Stimulated activated CD8-positive, alpha-beta memory T cell treated with anti-CD3 and anti-CD28 coated beads, Interleukin-7, amount 100 ng/mL, for 1 hour (primary cell): ENCODE measurements at places on chromosomes 13 and 19.

DNA sequence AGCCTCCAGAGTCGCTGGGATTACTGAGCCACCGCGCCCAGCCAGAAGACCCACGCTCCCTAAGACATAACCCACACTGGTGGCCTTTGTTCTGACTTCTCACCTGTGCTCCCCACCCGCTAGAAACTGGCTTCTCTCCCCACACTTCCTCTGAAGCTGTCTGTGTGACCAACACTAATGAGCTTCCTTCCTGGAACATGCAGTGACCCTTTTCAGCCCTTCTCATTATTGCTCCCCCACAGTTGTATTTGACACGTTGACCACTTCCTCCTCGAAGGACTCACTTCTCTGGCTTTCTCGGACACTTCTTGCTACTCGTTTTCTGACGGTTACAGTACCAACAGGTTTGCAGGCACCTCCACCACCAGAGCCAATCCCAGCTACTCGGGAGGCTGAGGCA lies 10.9 kb downstream of the NCR1 start:
- DNase-seq, result no peak

DNA sequence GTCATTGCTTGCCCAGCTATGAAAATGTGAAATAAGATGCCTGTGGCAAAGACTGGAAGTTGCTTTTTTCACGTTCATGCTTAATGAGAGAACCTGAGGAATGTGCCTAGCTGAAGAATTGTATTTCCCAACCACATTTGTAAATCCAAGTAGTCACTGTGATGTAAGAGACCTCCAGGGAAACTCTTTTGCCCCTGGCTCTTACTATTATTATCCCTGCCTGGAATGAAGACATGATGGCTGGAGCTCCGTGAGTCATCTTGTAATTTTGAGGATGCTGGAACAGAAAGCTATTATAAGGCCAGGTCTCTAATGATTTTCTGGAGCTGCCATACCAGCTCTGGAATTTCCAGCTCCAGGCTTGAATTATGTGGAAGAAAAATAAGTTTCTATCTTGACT lies 894.3 kb downstream of the DIAPH3 start:
- DNase-seq, result no peak

DNA sequence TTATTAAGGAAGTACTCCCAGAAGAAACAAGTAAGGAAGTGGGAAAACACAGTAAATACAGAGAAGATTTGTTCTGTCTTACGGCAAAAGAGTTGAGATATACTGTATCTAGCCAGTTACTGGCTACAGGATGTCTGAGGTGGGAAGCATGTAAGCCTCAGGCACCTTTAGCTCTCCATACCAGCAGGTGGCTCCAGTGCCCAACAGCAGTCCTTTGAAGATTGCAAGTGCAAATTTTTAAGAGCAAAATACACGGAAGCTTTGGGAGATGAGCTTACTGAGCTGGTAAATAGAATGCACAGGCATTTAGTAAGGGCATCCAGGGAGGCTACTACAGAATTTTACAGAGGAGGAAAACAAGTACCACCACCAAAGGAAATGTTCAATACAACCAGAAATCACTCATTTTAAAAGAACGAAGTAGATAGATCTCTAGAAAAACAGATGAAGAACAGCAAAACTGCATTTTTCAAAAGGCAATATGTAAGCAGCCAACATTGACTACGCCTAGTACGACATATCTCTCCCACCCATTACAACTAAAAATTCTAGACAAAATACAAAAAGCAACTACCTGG lies 57.9 kb upstream of the VSTM2B start:
- no peak for DNase-seq

GRCh38 chr13:75178436-75178835 lies 303.5 kb downstream of the TBC1D4 start:
- DNase-seq, result no peak

- no peak for DNase-seq
Measured at GRCh38 chr19:10408511-10409283, 5.4 kb upstream of the CDC37 start.
